ENCODE measurements at places on chromosomes 13 and 19.

DNA sequence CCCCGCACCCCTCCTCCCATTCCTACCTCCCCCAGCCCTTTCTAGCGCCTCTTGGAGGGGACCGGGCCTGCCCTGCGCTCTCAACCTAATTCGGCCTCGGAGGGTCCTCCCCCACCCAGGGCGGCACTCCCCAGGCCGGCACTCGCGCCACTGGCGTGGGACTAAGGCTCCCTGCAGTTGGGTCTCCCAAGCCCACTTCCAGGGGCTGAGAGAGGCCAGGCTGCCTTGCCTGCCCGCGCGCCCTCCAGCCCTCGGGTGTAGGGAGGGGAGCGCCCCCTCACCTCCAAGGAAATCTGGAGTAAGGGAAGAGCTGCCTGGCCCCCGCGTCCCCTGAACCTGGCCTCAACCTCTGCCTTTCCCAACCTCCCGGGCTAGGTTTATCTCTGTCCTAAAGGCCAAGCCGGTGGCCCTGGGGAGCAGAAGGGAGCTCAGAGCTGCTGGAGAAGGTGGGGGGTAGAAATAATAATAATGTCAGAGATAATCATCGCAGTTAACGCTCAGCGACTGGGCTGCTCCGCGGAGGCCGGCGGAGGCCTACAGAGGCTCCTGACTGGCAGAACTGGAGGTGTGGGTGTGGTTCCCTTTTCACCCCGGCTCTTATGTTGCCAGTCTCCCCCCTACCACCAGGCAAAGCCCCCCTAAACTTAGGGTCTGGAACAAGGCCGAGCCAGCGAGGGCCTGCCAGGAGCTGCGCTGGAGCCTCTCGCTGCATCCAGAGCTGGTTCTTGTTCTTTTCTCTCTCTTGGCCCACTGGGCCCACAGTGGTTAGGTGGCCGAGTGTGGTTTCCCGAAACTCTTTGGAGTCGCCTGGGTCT, 9.6 kb downstream of the ZIC2 start:
- no peak for DNase-seq

DNA sequence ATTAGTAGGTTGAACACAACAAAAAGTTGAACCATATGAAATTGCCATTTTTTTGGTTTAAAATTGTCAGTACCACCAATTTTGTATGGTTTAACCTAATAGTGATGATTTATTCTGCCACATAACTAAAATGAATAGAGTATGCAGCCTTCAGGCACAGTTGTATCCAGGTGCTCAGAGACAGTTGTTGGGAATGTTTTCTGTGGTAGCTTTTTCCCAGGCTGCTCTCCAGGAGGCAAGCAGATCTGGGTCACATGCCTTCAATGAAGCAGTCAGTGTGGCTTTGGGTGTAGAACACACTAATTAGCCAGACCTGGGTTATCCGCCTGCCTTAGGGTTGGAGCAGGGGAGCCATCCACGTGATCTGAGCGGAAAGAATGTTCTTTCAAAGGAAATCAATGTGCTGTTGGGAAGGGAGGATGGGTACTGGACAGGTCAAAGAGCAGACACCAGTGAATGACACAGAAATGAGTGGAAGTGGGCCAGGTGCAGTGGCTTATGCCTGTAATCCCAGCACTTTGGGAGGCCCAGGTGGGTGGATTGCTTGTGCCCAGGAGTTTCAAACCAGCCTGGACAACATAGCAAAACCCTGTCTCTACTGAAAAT, 28.6 kb downstream of the MARK4 start:
- no peak for DNase-seq

DNA sequence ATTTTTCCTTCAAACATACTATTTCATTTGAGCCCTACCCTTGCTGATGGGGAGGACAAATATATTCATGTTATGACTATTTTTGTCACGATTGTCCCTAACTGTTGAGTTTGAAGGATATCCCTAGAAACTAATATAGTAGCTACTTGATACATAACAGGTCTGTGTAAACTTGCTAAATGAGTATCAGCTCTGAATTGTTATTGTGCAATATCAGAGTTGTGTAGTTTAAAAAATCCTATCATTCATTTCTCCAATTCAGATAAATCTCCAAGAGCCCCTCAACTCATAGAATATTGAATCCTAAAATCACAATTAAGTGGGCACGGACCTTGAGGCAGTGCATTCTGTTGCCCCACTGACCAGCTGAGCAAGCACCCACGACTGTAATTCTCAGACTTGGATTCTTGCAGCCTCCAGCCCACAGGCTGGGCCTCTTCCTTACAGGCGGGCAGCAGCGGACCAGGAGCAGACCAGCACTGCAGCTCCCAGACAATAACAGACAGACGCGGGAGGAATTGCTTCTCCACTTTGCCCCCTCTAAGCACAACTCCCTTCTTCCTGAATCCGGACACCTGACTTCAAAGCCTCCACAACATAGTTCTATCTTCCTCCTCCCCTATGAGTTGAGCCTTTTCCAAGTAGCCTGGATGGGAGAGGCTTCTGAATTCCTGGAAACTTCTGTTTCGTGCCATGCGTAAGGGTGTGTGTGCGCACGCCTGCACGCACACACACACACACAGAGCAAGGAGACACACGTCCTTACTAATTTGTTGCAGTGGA, 337.6 kb upstream of the ARGLU1 start:
- no peak for DNase-seq

- no peak for DNase-seq
These were observed 18.1 kb downstream of the DDX39A start for GRCh38 chr19:14400951-14401431.

GRCh38 chr13:49776871-49777270, 15.6 kb downstream of the KPNA3 start:
- DNase-seq, result no peak
